ENCODE measurements at places on chromosomes 6 and 20.

DNA sequence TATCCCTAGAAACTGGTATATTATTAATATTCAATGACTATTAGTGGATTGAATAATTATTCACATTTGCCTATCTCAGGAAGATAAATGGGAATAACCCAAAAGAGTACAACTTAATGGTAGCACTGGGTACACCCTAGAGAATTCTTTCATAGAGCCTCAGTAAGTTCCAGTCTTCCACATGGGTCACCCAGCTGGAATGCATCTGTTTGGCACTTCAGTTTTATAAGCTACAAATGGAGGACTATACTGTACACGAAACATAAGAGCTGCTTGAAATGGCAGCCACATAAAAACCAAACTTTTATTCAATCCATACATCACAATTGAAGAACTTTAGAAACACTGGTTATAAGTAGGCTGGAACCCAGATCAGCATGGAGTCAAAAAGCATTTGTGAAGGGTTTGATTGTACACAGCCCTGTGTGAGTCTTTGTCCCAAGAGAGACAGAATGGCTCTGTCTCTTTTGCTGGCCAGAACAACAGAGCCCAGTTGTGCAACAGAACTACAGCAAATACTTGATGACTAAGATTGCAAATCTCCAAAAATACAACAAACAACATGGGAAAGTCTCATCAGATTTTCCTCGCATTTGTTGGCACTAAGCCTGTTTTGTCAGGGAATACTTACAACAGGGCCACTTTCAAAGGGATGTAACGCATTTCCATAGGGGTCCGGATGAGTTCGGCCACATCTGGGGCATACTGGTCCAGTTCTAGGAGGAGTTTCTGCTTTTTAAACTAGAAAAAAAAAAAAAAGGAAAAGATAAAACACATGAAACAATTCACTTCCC lies 39.5 kb downstream of the PIGU start:
- no peak for DNase-seq

DNA sequence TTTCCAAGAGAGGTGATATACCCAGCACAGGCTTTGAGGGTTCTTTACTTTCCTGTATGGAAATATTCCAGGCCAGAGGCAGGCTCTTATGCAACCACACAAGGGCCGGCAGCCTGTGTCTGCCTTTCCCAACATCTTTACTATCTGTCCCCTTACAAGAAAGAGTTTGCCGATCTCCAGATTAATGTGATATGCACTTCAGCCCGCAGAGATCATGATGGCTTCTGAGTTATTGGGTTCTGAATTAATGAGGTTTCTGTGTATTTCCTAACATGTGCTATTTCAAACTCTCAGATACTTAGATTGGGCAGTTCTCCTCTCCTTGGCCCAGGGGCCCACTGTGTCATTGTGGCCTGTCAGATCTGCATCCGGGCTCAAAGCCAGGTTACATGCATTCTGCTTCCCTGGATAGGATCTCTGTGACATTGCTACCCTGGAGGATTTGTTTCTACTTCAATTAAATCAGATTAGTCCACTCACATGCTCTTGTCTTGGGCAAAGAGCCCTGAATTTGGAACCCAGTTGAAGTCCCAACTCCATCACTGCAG lies 56.6 kb downstream of the TGM2 start:
- DNase-seq, result no peak

DNA sequence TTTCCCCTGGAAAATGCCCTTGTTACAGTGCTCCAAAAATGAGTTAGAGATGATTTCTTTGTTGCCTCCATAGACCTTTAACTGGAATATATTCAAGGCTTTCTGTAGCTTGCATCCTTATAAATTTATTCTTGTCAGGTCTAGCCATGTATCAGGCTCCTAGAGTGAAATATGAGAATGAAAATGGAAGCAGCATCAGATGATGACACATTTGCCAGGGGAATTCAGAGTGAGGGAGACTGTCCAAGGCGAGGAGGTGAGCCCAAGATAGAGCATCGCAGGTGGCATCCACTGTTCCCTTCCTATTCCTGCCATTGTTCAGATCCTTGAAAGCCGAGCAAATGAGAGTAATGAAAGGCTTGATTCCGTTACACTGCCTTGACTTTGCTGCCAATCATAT lies 386.8 kb downstream of the SAMD5 start:
- no peak for DNase-seq

- DNase-seq, result peak; percentile 22
Measured at GRCh38 chr6:107506145-107506544, 16.2 kb downstream of the SOBP start.

GRCh38 chr6:134778431-134778830 lies 171.5 kb downstream of the ALDH8A1 start:
- no peak for DNase-seq

DNA sequence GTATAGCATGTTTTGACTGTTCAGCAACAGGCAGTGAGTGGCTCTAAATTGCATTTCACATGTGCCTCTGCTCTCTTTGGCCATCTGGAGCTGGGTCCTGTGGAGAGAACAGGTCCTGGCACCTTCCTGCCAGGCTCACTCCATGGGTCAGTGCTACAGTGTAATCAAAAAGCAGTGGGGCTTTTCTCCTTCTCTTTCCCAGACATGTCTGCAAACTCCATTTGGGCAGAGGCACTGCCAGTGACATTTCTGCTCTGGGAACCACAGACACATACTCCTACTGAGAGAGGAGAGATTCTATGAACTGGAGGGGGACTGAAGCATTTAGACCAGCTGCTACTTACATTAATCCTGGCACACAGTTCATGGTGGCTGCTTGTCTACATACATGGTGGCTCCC lies 68.3 kb upstream of the TRAF3IP2 start:
- DNase-seq, result no peak

DNA sequence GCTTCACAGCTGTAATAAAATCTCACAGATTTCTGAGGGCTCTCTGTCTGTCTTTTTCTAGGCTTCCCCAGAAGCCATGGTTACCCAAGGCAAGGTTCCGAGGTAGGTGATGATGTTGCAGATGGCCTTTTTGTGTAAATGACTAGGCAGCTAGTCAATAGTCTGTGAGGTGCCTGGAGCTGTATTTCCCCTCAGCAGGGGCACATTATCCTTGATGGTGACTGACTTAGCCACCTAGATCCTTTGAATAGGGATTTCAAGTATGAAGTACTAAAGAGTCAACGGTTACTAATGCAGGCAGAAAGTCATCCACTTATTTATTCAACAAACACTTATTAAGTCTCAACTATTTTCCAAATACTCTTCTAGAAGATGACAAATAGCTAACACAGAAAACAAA lies 49.3 kb upstream of the L3MBTL3 start:
- peak; percentile 68 for DNase-seq

DNA sequence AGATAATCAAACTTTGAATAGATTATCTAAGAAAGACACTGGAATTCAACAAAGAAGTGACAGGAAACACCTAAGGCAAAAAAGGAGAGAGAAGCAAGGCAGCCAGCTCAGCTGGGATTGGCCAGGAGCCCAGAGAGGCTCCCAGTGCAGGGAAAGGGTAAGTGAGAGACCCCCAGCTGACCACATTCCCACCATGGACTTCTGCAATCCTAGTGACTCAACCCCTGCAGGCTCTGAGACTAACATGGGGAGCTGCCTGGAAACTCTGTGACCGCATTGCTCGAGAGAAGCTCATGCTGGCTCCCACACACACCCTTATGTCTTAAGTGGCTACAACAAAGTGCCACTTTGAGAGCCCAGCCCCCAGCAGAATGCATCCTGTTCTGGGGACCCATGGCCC lies 215.1 kb downstream of the PACRG start:
- DNase-seq, result no peak

GRCh38 chr6:108672641-108673040 lies 111.9 kb downstream of the FOXO3 start:
- no peak for DNase-seq

- DNase-seq, result no peak
Measured at GRCh38 chr6:56868687-56869086, 86.2 kb upstream of the BEND6 start.

DNA sequence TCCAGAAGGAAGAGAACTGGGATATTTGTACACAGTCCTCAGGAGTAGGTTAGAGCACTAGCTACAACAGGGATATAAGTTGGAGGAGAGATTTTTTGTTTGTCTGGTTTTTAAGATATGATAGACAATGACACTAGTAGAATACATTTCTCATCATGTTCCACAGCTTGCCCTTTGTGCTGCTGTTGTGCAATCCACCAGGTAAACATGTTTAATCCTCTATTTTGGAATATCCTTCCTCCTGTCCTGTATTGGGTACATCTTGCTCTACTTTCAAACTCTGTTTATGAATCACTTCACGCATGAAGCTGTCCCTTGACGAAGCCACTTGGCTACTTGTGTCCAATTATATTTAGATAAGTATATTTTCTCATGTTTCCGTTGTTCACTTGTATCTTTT lies 153.6 kb upstream of the TENT5A start:
- no peak for DNase-seq

DNA sequence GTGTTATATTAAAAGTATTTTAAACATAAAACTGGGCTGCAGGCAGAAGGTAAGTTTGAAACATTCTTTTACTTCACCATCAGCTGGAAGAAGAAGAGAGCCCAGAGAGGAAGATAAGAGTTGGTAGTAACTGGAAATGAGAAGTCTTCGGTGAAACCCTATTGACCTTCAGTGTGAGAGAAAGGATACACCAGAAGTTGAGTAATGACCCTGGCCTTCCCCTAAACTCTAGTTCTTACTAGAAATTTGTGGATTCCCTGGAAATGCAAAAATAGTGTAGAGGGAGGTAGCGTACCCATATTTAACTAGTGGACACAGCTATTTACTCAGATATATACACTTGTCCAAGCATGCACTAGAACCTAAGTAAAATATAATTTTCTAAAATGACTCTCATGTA lies 8.0 kb upstream of the EPM2A start:
- no peak for DNase-seq

GRCh38 chr6:149127212-149127611 lies 190.3 kb upstream of the TAB2 start:
- no peak for DNase-seq

All from T47D (cell line).